ENCODE measurements at places on chromosomes 7 and 10.
A peak's percentile ranks its signal among the peaks of the same experiment; 100 is the strongest.

- DNase-seq = no peak
These were observed 62.8 kb upstream of the FAM20C start for GRCh38 chr7:129366-130221.

- peak; percentile 53 for DNase-seq
These were observed 154.9 kb downstream of the GLI3 start for GRCh38 chr7:42082144-42082543.

GRCh38 chr7:17274551-17275245 lies 23.8 kb upstream of the AHR start:
- DNase-seq = peak; percentile 87

GRCh38 chr7:28759475-28759971 lies 198.6 kb downstream of the TRIL start:
- DNase-seq = peak; percentile 85

DNA sequence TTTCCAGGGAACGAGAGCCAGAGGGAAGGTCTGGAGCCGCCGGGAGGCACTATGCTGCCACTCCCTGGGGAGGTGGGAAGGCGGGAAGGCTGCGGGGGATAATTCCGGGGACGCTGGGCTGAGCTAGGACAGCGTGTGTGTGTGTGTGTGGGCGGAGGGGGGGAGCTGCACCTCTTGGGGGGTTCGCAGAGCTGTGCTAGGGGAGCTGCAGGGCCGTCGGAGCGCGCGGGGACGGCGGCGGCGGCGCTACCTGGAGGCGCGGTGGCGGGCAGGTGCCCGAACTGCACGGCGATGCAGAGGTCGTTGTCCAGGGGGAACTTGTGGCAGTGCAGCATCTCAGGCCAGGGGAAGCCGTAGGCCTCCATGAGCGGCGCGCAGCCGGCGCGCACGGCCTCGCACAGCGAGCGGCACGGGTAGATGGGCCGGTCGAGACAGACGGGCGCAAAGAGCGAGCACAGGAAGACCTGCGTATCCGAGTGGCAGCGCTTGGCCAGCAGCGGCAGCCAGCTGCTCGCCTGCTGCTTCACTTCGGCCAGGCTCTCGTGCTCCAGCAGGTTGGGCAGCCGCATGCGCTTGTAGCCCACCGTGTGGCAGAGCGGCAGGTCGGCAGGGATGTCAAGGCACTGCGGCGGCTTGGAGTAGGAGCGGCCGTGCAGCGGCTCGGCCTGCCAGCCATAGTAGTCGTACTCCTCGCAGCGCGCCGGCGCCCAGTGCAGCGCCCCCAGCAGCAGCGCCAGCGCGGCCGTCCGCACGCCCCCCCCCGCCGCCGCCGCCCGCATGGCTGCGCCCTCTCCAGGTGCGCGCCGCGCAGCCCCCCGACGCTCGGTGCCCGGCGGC lies 526 bp downstream of the SFRP5 start:
- DNase-seq = peak; percentile 26

DNA sequence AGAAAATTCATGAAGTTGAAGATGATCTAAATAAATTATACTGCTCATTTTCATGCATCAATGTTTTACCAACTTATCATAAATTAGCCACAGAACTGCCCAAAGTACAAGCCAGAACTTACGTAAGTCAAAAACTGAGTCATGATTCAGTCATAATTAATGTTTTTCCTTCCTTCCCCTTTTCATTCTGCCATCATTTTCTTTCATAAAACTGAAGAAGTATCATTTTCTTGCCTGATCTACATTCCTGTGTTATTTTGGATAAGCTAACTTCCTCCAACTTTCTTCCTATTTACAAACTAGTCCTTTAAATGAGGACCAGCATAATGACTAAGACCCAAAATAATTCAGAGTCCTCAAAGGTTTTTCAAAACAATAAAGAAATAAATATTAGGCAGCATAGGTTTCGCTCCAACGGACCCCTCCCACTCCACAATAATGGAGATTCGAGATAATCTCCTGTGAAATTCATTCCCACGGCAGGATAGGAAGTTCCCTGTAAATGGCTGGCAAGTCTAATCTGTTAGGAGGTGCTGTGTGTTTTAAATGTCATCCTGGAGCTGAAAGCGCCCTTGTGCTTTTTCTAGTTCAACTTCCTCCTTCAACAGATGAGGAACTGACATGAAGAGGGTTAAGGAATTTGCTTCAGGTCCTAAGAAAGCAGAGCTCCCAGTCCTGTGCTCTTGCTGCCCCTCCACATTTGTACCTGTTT lies 218.9 kb downstream of the DOCK4 start:
- peak; percentile 59 for DNase-seq

GRCh38 chr10:30538086-30538485 lies 91.5 kb downstream of the LYZL2 start:
- no peak for DNase-seq

GRCh38 chr7:153696242-153696641 lies 356.0 kb upstream of the DPP6 start:
- DNase-seq = no peak

DNA sequence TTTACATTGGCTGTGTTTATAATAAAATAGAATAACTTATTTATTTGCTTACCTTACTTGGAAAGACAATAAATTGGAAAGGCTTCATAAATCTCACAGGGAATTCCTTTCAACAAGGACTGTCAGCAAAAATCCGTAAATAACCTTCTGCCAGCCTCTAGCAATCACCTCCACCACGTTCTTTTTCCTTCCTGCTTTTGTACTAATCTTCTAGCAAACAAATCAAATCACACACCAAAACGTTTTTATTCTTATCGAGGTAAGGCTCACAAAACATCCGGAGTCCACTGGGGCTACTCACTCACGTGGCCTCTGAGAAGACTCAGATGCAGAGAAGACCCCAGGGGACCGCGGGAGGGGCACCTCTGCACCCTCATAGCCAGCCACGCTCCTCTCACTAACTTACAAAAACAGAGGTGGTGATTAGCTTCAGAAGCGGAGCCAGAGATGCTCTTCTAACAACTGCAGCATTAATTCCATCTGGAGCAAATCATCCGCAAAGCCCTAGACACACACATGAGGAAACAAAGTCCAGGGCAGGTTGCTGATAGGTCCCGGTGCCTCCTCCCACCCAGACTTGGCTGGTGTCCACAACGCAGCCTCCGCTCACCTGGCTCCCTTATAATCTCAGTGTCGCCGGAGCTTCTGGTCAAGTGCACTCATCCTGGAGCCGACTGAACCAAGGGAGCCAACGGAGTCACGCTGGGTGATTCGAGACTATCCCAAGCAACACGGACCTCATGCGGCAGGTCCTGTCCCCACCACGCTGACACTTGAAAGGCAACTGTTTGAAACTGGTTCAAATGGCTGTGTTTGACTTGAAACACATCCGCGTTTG lies 22.5 kb downstream of the CTBP2 start:
- DNase-seq = no peak

DNA sequence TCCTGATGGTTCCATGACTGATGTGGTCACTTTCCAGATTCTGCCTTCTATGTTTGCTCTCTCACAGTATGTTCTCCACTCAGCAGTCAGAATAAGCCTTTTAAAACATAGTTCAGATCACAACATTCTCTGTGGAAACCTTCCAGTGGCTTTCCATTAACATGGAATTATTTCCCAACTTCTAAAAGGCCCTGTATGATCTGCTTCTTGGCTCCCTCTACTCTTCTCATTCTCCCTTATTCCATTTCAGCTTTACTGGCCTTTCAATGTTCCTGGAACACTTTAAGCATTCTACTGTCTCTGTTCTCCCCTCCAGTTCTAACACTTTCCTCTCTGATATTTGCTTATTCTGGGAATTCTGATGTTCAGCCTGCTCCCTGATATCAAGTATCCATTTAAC lies 325.6 kb downstream of the THSD7A start:
- no peak for DNase-seq

DNA sequence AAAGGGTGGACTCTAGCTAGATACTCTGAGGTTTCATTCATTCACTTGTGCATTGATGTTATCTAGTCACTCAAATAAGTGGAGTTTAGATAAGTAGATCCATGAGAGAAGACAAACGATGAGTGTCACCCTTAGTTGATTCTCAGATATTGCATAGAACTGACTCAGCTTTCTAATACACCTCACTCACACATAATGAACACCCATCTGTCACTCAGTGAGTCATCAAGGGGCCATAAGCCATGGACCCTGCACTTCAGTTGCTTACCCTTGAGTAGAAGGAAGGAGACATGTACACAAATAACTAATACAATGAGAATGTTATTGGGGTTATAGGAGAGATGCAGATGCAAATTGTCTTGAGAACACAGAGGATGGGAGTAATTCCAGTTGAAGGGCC lies 163.8 kb downstream of the SORCS3 start:
- DNase-seq = no peak

DNA sequence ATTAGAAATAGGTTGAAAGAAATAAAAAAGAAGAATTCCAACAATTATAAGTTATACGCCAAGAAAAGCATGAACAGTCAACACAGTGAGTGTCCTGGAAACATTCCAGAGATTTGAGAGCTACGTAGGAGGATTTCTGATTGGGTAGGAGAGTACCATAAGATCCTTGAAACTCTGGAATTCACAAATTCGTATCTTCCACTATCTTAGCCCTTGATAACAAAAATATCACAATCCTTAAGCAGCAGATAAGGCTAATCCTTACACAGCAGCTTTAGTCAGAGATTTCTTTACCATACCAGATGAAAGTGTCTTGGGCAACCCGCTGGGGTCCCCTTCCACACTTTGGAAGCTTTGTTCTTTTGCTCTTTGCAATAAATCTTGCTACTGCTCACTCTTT lies 8.2 kb downstream of the TPK1 start:
- DNase-seq = peak; percentile 89

DNA sequence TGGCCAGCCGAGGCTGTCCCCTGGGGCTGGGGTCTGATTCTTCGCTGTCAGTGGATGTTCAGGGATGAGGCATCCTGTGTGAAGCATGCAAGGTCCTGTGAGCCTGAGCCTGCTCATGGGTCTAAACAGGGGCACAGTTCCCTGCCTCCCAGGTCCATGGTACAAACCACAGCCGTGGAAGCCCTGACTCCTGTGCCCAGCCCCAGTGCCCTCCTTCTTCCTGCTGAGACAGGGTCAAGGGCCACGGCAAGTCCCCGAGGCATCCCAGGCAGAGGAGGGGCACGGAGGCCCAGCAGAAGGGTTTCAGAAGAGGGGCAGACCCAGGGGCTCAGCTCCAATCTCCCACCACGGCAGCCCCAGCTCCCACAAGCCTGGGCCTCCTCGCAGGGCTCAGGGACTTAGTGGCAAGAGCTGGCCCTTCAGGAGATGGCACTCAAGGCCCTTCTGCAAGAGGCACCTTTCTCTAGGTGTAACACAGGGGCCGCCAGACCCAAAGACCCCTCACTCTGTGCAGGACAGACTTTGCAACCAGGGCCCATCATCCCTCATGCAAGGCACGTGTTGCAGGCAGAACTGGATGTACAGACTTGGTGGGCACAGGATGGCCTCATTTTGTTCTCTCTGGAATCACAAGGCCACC lies 248.8 kb downstream of the TCERG1L start:
- no peak for DNase-seq

DNA sequence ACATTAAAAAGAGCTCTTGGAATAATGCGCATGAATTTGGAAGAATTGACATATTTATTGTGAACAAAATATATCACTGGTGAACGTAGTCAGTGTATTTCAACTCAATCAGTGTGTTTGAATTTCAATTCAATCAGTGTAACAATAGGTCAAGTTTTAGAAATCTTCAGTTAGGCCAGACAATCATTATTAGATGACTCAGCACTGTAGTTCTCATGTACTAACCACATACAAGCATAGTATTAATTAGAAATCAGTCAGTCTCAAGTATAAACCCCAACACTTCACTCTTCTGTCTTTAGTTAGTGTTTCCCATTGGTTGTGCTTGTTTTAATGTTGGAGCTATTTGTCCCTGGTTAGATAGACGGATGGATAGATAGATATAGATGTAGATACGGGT lies 1247.9 kb downstream of the NXPH1 start:
- DNase-seq = no peak

- DNase-seq = peak; percentile 98
These were observed 15.8 kb upstream of the CAMK1D start for GRCh38 chr10:12333380-12334185.

DNA sequence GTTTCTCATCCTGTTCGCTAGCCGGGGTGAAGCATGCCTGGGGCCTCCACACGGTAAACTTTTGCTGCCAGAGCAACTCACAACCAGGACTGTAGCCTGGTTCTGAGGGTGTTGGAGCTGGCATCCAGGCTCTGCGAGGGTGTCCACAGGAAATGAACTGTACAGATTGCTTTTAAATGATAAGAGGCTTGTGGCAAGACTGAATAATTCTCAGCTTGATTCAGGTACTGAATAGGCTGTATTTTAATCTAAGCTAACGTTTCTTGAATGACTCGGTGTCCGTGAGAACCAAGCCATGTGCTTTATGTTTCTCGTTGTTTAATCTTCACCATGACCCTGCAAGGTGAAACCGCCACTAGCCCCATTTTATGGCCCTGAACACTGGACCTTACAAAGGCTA lies 49.3 kb downstream of the EEPD1 start:
- peak; percentile 41 for DNase-seq

GRCh38 chr10:94299417-94299816 lies 63.3 kb downstream of the NOC3L start:
- DNase-seq = peak; percentile 83

DNA sequence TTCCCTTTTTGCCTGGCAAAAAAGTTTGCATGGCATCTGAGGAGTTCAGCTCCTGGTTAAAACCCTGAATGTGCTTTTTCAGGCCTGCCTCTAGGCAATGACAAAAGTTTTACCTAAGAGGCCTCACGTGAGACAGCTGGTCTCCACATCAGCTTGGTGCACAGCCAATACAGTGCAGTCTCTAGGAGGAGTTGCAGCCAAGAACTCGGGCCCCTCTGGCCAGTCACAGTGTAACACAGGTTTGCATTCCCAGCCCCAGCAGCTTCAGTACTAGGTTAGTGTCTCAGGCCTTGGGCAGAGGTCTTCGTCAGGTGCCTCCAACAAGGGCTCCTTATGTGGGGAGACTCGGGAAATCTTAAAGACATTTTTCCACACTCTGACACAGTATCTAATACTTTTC lies 771.7 kb downstream of the SORCS1 start:
- no peak for DNase-seq

DNA sequence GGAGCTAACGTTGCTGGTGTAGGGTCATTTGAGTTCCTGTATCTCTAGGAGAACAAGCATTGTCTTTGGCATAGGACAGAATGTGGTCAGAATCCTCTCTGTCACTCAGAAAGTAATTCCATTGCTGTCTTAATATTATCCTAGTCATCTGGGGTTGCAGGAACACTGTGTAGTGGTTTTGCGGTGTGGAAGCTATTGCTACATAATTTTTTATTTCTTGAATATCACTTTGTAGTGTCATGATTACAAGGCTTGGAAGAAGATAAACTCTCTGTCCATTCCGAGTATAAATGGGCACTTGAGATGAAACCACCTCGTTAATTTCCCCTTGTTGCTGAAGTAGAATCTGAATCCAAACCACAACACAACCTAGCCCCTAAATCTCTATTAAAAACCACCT lies 919.2 kb downstream of the LRMDA start:
- DNase-seq = peak; percentile 93

Data from astrocyte (in vitro differentiated cells and primary cell).